ENCODE measurements at places on chromosomes 2 and 18.

DNA sequence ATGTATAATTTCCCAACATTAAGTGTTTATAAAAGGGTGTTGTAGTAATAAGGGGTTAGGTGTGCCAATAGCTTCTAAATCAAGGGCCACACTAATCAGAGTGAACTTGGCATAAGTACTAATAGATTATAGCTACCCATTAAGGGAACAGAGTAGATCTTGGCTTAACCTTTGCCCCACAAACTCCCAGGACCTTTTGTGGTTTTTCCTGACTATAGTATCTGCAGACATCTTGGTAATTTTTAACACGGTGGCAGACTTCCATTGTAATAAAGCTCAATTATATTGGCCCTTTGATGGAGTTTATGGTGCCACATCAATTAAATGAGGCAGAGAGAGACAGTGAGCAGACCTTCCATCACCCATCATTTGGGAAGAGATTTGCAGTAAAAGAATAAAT is 358.5 kb upstream of the HNRNPA3 start:
- DNase-seq, result no peak

GRCh38 chr2:38835990-38836389 is 39.7 kb downstream of the DHX57 start:
- no peak for DNase-seq

GRCh38 chr2:86673986-86674670 is 46.0 kb upstream of the RMND5A start:
- DNase-seq, result no peak

GRCh38 chr2:138536302-138536701 is 34.7 kb downstream of the SPOPL start:
- no peak for DNase-seq

DNA sequence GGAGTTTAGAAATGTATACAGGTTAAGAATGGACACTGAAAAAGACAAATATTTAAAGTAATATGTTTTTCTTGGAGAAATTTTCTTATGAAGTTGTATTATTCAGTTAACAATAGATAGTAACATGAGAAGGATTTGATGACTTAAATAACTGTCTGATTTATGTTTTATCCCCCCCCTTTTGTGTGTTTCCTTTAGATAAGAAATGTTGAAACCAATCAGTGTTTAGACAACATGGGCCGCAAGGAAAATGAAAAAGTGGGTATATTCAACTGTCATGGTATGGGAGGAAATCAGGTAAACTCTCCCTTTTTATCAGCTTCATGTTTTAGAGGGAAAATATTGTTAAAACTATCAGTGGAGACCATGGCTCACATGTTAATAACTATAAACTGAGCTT is 289.7 kb upstream of the KCNJ3 start:
- DNase-seq, result no peak

DNA sequence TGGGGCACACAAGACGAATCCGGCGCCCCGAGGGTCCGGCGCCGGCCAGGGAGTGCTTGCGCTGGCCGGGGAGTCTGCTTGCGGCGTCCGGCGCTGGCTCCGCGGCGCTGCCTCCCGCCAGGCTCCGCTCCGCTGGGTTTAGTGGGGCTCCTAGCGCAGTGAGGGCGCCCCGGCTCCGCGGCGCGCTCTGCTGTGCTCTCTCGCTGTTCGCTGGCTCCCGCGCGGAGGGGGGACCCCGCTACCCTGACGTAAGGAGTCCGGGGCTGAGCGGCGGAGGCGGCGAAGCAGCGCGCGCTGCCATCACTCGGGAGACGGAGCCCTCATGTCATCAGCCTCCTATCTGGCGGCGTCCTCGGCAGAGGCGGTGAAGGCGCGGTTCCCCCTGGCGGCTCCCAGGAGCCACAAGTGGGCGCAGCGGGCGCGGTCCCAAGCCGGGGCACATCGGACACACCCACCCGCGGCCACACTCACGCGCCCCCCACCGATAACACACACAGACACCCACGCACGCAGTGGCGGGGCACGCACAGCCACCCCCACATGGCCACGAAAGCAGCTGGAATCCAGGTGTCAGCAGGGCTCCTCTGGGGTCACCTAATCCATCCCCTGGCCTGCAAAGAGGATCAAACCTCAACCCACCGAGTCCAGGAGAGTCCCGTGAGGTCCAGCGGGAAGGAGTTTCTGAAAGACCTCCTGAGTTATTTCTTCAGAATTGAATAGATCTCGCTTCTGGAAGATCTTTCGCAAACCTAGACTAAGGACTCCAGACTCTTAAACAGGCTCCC is at the start of gene C1QL2:
C1QL2 (minus strand) TSS at position 189 of the 785 bp plus-strand sequence. CDS start 482 bp downstream, outside the sequence.
- no peak for DNase-seq
